Activated naive CD8-positive, alpha-beta T cell treated with anti-CD3 and anti-CD28 coated beads, Interleukin-2, amount 50 U/mL, for 16 hours (primary cell): ENCODE measurements at places on chromosomes 16 and 17.

GRCh38 chr16:48522041-48522440 lies 87.9 kb downstream of the N4BP1 start:
- no peak for DNase-seq

DNA sequence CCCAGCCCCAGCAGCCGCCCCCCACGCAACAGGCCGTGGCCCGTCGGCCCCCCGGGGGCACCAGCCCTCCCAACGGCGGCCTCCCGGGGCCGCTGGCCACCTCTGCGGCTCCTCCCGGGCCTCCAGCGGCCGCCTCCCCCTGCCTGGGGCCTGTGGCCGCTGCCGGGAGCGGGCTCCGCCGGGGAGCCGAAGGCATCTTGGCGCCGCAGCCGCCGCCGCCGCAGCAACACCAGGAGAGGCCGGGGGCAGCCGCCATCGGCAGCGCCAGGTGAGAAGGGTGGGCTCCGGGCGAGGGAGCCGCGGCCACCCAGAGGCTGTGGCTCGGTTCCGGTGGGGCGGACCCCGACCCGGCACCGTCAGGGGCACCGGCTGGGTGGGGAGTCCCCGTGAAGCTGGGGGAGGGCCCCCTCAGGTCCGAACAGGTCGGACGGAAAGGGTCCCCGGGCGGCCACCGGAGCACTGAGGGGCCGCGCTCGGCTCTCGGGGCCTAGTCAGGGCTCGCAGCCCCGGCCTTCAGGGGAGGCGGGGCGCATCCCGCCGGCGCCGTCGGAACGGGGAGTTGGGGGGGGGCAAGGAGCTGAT lies 583 bp downstream of the ATXN2L start:
- no peak for DNase-seq

DNA sequence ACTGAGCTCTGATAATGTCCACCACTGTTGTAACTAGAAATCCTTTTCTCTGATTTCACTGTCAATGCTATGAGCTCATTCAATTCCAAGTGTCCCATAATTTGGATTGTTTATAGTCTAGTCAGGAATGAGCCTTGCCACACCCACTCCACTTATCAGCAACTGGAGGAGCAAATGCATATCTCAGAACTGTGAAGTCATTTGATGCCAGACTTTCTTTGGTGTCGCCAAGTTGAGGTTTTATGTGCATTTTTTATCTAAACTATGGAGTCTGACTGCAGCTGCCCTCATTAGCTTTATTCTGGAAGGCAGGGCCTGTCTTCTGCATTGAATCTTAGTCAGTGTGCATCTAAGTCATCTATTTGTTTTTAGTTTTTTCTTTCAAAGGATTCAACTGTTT lies 361.3 kb downstream of the PMP22 start:
- no peak for DNase-seq

DNA sequence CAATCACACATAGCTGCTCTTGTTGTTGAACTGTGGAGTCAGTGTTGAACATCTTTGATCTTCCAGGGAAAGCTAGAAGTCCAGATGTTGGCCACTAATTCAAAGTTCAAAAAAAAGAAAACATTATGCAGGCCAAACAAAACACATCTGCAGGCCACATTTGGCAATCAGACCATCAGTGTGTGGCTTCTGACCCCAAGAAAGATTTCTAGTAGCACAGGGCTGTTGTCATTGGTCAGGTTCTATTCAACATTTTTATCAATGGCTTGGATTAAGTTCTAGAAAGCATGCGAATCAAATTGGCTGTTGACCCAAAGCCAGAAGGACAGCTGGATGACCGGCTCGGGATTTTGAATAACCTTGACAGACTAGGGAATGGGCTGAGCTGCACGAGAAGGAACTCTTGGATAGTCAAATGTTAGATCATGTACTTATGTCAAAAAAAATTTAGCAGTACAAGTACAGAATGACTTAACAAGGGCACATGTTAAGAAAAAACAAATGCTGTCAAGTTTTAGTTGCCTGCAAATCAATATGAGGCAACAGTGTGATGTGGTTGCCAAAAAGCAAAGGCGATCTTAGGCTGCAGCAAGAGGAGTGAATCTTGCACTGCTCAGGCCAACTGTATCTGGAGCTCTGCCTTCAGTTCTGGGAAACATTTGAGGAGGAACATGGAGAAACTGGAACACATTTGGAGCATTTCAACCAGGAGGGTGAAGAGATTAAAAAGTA lies 187.6 kb downstream of the RGS9 start:
- DNase-seq = no peak

DNA sequence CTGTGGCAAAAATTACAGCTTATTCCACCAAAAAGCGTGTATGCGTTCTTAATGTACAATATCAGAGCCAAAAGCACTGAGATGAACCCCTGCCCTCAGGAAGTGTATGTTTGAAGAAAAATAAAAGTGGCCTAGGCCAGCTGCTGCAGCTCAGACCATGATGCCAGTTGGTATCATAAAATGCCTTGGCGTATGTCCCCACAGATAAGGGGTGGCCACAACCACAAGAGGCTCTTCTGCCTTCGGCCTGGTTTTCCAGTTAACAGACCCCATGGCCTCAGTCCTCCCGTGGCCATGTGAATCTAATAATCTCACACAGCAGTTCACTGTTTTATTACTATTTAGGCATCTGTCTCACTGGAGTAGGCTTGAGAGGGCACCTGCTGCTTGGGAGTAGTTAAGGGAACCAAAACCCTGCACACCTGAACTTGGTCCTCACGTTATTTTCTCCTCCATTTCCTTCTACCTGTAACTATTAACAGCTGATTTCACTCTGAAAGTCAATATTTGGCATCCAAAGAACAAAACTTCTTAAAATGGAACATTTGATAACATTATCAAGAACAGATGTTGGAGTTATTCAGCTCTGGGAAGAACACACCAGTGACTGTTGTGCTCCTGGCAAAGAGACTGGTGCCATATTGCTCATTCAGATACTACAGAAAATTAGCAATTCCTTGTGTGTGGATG lies 34.8 kb upstream of the ERN1 start:
- no peak for DNase-seq

GRCh38 chr17:7122381-7122780 lies 7.8 kb upstream of the ASGR2 start:
- no peak for DNase-seq

DNA sequence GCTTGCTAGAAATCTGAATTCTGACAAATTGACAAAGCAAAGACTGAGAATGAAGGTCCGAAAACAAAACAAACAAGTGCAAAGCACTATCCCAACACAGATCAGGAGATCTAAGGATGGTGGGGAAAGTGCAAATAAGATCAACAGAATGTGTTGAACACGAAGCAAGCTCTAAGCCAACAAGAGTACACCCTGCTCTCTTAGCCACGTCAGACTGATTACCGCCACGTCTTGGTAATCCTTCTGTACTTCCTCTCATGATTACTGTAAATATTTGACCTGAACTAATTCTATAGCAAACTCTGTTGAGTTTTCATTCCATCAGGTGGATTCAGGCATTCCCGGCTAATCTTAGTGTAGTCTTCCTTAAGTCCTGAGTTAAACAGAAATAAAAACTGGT lies 34.3 kb upstream of the ERCC4 start:
- no peak for DNase-seq

- DNase-seq = no peak
Observed at GRCh38 chr16:83335076-83335475, 472.7 kb upstream of the HSBP1 start.

GRCh38 chr16:53545433-53545832 lies 42.4 kb upstream of the AKTIP start:
- DNase-seq = no peak

GRCh38 chr17:67633751-67634211 lies 84.0 kb upstream of the NOL11 start:
- no peak for DNase-seq

DNA sequence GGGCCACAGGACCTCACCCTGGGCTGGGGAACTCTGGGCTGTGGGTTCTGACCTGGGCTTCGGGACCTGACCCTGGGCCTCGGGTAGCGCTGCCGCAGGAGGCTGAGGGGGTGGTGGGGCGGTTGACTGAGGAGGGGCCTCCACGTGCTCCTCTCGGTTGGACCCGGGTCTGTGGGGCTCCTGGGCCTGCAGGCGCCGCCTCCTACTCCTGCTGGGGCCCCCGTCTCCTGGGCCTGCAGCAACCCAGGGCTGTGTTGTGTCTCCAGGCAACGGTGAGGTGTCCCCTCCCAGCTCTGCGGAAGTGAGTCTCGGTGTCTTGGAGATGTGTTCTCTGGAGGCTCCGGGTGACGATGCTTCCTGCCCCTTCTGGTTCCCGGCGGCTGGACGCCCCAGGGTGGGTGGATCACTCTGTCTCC lies 41.5 kb upstream of the GNG13 start:
- DNase-seq = no peak

DNA sequence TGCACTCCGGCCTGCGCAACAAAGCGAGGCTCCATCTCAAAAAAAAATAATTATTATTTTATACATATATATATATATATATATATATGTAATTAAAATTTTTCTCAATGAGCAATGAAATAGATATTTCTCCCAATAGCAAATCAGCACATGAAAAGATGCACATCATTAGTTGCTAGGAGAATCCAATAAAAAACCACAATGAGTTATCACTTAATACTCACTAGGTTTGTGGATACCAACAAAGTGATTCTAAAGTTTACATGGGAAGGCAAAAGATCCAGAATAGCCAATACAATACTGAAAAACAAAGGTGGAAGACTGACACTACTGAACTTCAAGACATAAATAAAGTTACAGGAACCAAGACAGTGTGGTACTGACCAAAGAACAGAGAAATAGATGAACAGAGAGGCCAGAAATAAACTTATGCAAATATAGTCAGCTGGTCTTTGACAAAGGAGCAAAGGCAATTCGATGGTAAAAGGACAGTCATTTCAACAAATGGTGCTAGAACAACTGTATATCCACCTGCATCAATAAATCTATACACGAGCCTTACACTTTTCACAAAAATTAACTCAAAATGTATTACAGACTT lies 13.6 kb downstream of the SMG6 start:
- DNase-seq = no peak

DNA sequence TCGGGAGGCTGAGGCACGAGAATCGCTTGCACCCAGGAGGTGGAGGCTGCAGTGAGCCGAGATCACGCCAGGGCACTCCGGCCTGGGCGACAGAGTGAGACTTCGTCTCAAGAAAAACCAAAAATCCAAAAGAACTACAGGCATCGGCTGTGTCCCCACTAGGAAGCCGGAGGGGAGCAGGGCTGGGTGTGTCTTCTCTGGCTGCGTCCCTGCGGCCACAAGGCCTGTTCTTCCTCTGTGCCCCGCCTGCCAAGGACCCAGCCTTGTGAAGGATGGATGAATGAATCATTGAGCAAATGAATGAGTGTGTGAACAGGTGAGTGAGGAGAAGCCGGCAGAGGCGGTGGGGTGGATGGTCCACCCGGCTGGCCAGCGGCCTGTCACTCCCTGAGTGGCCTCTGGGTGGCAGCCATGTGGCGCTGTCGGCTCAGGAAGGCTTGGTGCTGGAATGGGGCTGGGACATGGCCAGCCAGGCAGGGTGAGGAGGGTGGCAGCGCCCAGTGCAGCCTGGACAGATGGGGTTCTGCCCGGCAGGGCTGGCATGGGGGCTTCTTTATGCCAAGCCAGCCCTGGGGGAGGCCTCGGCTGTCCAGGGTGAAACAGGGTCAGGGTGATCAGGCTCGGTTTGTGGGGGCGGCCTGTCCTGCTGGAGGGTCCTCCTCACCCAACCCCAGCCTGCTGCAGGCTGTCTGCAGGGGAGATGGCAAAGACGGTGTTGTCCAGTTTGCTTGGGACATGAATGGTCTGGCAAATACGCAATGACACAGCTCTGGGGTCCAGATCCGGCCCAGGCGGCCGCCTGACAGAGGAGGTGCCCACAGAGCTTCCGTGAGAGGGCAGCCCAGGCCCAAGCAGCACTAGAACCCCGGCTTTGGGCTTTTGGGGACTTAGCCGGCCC lies 21.7 kb downstream of the SLC25A10 start:
- DNase-seq = peak; percentile 19

GRCh38 chr17:6327007-6327406 lies 107.9 kb downstream of the AIPL1 start:
- no peak for DNase-seq

DNA sequence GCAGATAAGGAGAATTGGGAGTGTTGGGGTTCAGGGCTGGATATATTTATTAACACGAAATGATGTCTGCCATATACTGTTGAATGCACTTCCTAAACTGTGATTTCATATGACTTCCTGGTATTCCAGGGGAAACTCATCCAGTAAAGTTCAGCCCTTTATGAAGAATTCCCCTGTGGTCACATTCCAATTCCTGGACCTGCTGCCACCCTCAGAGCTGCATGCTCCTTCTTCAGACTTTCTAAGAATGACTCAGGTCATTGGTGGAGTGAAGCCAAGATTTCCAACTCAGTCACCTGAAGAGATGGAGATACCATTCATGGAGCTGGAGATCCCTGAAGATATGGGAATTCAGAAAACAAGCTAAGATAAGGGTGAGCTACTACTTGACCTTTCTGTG lies 114.2 kb upstream of the TMEM97 start:
- no peak for DNase-seq

DNA sequence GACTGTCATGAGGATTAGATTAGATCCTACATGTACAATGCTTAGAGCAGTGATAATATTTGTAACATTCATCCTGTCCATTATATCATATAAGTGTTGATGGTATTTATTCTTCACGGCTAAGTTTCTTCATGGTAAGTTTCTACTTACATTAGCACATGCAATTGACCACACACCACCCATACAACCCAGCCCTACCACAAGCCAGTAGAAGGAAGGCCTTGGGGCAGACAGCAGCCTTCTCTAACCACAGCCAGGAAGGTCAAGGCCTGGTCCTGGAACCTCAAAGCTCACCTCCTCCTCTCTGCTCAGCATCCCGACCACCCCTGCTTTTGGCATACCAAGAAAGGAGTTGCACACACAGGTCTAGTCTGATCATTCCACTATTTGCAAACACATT lies 245.2 kb upstream of the SDK2 start:
- no peak for DNase-seq

DNA sequence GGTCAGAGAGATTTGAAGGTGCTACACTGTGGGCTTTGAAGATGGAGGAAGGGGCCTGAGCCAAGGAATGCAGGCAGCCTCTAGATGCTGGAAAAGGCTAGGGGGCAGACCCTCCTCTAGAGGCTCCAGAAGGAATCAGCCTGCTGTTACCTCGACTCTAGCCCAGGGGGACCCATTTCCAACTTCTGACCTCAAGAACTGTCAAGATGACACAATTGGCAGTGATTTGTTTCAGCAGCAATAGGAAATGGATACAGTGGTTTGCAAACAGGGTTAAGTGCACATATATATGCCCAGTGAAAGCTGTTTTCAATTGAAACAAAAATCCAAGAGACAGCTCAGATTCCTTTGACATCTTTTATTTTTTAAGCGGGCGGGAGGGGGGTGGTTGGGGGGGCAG lies 3.7 kb upstream of the ZDHHC1 start:
- no peak for DNase-seq

- no peak for DNase-seq
Observed at GRCh38 chr17:77753246-77753645, 205.3 kb upstream of the TNRC6C start.
